ENCODE measurements at places on chromosomes 1 and 21. TPM values are rescaled to one million over a fixed set of nuclear protein-coding genes. Genes with fewer than 3 reads are reported as not detected.

Gene LCE1D
- not detected for total RNA-seq

Gene TTC3
- total RNA-seq: 332 TPM

Gene PRKAB2
- total RNA-seq: 10.6 TPM

Gene NCAM2
- 5.0 TPM for total RNA-seq

Gene DMBX1
- not detected for total RNA-seq

Gene CEP170
- total RNA-seq: 151 TPM

Gene SPRR4
- not detected for total RNA-seq

Gene KCNJ9
- total RNA-seq: not detected

DNA sequence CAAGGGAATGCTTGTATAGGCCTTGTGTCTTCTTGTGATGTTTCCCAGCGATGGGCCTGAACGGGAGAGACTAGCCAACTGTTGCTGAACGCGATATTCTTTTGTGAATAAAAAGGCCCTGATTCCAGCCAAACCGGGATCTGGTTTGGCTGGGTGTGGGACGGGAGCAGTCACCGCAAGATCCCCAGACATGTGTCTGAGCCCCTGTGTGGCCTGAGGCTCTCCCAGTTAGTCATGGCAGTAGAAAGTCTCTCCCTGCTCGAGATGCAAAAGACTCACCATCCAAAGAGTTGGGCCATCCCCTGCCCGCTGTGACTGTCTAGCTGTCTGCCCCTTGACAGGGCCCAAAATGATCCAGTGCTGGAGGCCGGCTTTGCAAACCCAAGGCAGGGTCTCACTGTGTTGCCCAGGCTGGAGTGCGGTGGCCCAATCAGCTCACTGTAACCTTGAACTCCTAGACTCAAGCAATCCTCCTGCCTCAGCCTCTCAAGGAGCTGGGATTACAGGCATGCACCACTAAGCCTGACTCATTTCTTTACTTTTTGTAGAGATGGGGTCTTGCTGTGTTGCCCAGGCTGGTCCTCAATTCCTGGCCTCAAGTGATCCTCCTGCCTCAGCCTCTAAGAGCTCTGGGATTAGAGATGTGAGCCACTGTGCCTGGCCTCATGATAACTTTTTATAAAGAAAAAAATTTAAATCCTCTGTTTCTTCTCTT is 56.4 kb downstream of the KIF26B start:
- DNase-seq: no peak

DNA sequence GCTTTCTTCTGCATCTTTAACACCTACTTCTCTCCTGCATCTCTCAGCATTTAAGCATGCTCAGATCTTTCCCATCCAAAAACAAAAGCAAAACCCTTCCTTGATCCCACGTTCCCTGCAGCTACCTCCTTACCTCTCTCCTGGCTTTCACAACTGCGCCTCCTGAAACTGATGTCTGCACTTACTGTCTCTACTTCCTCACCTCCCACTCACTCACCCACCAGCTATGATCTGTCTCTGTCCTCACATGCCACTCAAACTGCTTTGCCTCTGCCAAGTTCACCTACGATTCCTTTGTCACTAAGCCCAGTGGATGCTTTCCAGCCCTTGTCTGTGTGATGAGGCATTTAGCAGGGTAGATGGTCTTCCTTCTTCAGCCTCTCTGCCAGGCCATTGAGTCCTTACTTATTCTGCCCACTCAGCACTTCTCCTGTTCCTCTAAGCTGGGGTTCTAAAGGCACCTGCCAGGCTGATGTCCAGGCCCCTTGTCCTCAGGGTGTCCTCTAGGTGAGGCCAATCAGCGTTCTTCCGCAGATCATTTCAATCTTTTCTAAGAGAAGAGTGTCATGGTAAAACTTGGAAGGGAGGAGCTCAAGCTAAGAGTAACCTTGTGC is 10.0 kb upstream of the GJB3 start:
- DNase-seq: no peak

- DNase-seq: no peak
Measured at GRCh38 chr1:241934201-241934848, 23.2 kb upstream of the BECN2 start.

GRCh38 chr1:25954282-25954938 is 43.5 kb downstream of the PAFAH2 start:
- DNase-seq: peak; percentile 15

- peak; percentile 52 for DNase-seq
Measured at GRCh38 chr1:32538887-32539583, at the start of gene ZBTB8A. Gene ZBTB8A (plus strand): TSS chr1:32539427. CDS start chr1:32592932, 53,505 bp downstream.

GRCh38 chr21:21373969-21374368 is 375.8 kb downstream of the NCAM2 start:
- no peak for DNase-seq

DNA sequence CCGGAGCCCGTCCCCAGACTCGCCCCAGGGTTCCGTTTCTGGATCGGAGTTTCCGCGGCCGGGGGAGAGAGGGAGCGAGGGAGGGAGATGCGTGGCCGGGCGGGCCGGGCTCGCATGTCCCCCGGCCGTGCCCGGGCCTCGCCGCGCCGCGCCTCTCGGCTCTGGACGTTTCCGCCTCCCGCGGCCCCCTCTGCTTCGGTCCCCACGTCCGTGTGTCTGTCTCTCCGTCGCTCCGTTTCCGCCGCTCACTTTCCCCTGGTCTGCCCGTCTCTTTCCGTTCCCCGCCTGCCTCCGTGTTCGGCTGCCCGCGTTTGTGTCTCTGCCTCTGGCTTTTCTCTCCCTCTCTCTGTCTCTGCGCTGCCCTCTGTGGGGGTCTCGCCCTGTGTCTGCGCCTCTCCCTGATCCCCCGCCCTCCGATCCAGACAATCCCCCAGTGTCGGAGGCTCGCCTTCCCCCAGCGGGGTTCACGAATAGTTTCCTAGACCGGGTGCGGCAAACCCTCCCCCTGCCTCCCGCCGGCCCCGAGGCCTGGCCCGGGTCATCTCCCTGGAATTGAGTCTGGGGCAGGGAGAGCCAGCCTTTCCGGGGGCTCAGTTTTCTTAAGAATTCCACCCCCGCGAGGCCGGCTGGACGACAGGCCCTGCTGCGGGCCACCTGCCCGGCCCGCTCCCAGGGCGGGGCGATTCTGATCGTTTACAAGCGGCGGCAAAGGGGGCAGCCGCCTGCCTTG is 735 bp downstream of the NBL1 start:
- no peak for DNase-seq

DNA sequence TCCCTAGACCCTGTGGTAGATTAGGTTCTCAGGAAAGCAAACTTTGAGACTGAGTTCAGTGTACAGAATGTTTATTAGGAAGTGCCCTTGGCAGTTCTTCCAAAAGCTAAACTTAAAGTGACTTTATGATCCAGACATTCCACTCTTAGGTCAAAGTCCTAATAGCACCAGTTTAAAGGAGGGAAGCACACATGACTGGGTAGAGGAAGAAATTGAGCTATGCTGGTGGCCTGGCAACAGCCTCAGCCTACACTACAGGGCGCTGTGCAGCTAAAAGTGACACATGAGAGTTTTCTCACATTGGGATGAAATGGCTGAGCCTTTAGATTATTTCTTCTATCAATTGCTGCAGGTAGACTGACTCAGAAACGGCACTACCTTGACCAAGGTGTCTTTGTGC is 280.4 kb downstream of the BRINP2 start:
- no peak for DNase-seq

GRCh38 chr1:239858057-239858456 is 233.6 kb upstream of the FMN2 start:
- DNase-seq: no peak
